ENCODE measurements at places on chromosomes 4 and X.

DNA sequence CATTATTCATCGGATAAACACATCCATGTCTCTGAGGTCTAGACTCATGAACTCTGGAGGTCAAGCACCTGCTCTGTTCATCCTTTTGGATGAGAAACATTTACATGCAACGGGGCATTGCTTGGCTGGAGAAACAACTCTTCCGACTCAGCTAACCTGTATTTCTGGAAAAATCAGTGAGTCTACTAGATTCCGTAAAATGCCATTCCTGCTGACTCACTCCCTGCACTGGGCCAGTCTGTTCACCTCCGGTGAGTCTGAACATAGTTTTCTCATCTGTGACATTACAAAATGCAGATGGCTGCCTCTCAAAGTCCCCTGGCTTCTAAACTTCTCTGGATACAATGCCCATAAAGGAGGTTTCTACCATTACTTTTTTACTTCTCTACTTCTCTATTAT, 185.7 kb upstream of the HS3ST1 start:
- no peak for DNase-seq

DNA sequence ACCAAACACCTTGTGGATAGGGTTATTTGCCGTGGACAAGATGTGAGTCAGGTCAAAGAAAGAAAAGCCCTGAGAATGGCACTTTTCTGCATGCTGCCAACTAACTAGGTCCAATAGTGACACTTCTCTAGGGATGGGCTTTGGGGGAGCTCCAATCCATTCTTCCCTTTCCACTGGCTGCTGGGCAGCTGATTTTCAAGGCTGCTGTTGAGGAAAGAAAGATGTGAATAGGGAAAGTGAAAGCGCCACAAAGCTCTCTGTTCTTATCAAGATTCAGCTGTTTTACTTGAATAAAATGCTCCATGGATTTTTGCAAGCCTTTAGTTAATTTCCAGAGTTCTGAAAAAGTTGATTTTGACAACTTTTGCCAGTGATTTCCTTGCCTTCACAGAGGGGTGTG, 244.2 kb upstream of the F9 start:
- no peak for DNase-seq

GRCh38 chrX:155967653-155968325, 29.7 kb upstream of the IL9R start:
- DNase-seq: no peak

GRCh38 chrX:19799319-19800182, 87.8 kb downstream of the SH3KBP1 start:
- no peak for DNase-seq

DNA sequence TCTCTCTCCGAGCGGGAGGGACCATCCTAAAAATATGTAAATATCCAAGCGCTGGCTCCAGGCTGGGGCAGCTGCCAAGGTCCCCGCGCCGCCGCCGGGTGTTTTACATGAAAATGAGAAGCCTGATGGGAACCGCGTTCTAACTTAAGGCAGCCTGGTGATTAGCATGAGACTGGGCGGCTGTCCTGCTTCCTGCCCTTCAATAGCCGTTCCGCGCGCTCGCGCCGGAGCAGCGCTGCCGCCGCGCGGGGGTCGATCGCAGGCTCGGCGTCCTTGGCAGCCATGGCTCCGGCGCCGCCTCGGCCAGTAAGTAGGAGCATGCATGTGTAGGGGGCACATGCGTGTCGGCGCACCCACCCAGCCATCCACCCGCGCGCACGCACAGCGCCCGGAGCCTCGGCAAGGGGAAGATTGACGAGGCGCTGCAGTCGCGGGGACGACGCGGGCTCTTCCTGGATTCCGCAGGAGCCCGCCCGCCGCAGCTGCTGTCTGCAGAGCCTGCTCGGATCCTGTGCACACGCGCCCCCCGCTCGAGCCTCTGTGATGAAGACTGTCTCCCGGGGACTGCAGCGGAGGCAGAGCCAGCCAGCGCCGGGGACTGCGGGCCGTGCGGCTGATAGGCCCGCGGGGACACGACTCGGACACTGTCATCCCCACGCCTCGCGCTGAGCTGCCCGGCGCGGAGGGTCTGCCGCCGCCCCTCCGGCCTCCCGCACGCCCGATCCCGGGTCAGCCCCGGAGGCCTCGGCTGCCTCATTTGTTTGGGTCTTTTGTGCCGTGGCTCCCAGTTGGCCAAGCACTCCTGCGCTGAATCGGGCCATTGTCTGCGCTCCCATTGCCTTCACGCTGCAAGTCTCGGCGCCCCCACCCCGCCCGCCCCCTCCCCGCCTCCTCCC, 734 bp downstream of the STOX2 start:
- DNase-seq: peak; percentile 92

GRCh38 chr4:85426366-85426765, 48.6 kb upstream of the ARHGAP24 start:
- no peak for DNase-seq

GRCh38 chr4:5168891-5169290, 117.6 kb downstream of the STK32B start:
- DNase-seq: no peak

DNA sequence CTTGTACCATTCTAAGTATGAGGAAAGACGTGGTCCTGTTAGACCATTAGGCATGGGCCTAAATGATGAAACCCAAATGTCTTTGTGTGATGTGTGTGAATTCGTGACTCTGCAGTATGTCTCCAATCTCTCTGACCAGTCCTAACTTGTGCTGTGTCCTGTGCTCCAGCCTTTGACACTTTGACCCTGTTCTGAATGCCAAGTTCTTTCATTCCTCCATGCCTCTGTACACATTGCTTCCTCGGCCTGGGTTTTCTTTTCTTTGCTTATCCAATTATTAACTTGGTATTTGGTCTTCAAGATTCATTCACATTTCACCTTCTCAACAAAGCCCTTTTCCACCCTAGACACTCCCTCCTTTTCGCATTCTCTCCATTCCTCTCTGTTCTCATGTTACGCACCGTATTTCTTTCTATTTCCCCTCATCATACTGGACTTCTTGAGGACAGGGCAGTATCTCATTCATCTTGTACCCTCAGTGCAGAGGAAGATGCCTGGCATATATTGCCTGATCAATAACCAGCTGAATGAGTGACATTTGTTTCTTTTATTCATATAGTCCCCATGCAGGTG, 138.7 kb downstream of the F11 start:
- DNase-seq: no peak

GRCh38 chr4:101000496-101000895, 346.8 kb downstream of the PPP3CA start:
- DNase-seq: no peak

DNA sequence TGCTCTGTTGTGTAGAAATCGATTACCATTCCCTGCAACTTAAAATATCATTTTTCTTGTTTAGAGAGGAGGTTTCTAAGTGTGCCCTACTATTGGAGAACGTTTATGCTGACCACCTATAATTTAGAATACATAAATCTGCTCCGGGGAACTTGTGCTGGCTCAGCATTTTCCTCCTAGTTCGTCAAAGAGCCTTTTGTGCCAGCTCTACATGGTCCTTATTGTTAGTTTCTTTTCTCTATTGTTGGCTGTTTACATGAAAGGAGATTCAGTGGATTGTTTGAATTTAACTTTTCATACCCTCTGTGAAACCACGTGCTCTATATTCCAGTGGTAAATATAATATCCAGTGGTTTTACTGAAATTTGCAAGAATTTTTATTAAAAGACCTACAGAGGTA, 53.4 kb upstream of the ATP8A1 start:
- no peak for DNase-seq

- no peak for DNase-seq
Observed at GRCh38 chr4:125741825-125742452, 427.2 kb downstream of the FAT4 start.

Data from posterior cingulate gyrus (tissue), 11 donors.